HT1080 (cell line): ENCODE measurements at places on chromosomes 12 and 14. TPM values are rescaled to one million over a fixed set of nuclear protein-coding genes. Genes with fewer than 3 reads are reported as not detected.

DNA sequence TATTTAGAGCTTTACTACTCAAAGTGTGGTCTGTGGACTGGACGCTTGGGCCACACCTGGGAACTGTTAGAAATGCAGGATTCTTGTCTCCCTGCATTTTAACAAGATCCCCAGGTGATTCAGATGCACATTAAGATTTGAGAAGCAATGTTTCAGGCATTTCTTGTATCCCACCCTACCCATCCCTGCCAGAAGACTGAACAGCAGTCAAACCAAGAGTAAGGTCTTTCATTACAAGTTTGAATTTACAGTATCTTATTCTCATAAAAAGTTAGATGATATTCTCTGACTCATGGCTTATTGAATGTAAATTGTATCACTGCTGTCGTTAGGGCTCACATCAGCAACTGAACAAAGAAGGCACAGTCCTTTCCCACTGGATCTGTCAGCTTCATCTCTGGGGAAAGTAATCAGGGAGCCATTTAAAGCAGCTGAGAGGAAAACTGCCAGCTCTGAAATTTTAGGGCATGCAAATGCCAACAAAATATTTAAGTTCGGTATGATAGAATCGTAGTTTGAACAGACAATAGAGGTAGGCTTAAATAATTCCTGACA, 141.1 kb downstream of the AKAP6 start:
- no peak for DNase-seq

GRCh38 chr14:33068626-33069025, 129.9 kb downstream of the NPAS3 start:
- DNase-seq, result peak; percentile 50

- DNase-seq, result no peak
Measured at GRCh38 chr14:34220921-34221320, 241.1 kb downstream of the SPTSSA start.

DNA sequence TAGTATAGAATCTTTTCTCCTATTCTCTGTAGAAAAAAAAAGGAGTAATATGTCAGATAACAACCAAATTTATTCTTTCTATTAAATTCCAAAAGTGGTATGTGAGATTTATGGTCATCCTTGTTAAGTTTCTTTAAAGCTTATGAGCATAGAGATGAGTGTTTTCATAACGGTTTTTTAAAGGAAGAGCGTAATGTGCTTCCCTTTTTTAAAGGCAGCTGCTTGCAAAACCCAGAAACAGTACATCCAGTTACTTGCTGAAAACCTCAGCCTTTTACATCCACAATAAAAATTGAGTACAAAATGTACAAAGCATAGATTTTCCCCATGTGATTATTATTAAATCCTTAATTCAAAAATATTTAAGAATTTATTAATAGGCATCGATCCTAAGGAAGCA, 53.6 kb upstream of the CD163 start:
- no peak for DNase-seq

GRCh38 chr14:33364466-33364865, 425.8 kb downstream of the NPAS3 start:
- no peak for DNase-seq

DNA sequence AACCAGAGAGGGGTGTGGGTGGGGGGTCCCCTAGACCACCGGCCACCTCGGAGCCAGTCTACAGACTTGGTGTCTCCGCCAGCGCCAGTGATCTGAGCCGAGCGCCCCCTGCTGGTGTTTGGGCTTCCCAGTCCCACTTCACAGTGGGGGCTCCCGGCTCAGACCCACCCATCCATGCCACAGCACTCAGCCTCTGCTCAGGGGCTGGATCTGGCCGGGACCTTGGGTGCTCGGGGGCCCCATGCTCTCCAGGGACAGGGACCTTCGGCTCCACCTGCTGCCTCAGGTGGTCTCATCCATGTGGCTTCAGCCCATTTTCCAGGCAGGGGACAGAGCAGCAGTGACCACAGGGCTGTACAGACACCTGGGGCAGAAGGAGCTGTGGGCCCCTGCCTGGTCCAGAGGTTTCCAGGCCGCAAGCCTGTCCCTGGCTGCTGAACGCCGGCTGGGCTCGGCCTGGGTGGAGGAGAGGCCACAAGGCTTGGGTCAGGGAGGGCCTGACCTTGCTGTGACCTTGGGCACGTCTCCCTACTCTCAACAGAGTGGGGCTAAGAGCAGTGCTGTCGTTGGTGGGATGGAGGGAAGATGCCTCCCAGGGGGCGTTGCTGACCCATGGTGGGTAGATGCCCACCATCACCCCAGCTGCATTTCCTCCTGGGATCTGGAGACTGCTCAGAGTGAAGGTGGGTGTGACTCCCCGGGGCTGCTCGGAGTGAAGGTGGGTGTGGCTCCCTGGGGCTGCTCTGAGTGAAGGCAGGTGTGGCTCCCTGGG, 86.3 kb downstream of the KIF26A start:
- DNase-seq, result no peak

GRCh38 chr14:65560340-65561027, 148.0 kb downstream of the FUT8 start:
- no peak for DNase-seq

DNA sequence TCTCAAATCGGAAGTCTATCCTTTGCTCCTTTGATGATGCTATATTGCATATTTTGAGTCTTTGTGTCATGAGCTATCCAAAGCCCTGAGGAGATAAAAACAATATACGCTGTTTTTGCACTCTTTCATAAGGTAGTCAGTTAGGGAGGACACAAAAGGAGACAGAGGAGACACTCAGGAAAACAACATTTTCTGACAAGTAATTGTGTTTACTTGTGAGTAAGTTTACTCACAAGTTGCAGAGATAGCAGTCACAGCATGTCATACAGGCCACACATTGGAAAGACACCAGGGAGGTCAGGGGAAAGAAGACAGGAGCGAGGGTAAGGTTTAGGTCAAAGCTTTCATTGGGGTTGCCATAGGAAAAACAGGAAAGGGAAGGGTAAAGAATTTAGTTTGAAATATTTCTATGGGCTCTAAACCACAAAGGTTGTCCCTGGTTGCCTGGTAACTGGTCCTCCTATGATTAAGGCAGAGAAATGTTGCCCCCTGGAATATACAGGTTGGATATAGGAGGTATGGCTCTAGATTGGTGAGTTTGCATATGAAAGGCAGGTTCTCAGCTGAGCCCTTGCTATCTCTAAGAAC, 7.4 kb upstream of the GABARAPL1 start:
- peak; percentile 17 for DNase-seq

- DNase-seq, result no peak
Measured at GRCh38 chr12:113142886-113143332, 6.6 kb upstream of the CFAP73 start.

GRCh38 chr12:24760162-24760561, 188.7 kb downstream of the BCAT1 start:
- DNase-seq, result peak; percentile 66

DNA sequence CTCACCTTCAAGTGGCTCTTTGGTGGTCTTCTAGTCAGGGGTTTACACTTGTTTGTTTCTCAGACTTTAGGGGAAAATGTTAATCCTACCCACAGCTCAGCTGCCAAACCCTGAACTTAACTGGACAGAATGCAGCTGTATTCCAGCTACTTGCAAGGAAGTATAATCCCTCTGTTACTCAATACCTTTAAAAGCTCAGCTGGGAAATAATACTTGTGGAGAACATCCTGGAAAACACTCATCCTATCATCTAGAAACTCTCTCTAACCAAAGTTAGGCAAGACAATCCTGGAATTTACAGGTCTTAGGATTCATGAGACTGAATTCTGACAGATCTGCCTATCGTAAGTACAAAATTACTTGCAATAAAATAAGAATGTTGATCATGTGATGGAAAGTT, 404.1 kb downstream of the ADAMTS20 start:
- no peak for DNase-seq

DNA sequence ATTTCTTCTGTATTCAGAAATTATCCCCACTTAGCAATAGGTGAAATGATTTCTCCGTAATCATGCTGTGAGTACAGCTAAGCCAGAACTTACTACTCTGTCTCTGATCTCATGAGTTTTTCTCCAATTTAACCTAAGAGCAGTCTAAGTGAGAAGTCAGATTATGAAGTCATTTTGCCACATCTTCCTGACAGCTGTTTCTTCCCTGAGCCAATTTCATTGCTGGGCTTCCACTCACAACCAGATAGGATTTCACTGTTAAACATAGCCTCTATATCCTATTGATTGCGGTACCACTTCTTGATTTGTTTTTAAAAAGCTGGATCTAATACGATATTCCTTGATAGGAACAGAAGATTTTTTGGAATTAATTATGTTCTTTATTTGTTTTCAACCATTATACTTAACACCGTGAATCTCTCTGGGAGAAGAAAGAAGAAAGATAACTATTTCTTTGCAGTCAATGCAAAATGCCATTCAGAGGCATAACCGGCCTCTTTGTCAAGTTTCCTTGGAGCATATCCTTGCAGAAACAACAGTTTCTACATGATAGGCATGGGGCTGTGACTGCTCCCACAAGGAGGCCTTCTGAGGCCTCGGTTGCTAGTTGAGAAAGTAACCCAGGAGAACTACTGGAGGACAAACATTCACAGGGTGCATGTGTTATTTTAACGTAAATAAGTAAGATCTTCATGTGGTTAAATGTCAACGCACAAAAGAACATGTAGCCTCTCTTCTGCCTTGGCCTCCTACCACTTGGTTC, 212.2 kb downstream of the NPAS3 start:
- DNase-seq, result no peak

- DNase-seq, result no peak
Measured at GRCh38 chr14:44941591-44941990, 20.2 kb downstream of the KLHL28 start.

DNA sequence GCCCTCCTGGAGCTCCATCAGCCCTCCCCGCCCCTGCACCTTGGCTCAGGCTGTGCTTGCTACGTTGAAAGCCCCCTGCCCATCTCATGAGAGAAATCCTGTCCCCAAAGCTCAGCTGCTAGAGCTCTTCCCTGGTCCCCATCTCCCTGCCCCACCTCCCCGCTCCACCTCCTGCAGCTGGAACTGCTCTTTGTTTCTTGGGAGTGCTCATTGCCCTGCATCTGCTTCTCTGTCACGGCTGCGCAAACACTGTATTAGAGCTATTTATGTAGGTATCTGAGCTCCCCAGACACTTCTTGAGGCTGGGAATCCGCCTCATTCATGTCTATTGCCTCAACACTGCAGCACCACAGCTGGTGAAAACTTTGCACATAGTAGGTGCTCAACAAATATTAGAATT, 32.8 kb upstream of the PRIMA1 start:
- DNase-seq, result no peak

DNA sequence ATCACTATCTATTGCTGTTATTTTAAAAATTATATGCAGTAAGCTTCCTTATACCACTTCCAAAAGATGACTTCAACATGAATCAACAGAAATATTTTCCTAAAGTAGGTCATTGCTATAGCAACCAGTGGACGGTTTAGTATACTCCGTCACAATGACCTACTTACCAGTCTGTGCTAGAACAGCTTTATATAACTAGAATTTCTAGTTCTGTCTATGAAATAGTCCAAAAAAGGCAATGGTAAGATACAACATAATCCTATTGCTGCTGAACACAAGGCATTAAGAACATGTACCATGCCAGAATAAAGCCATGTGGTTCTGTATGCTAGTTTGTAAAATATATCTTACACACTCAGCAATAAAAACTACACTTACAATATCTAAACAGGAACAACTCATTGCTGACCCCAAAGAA, 40.7 kb upstream of the MTERF2 start:
- peak; percentile 82 for DNase-seq

Gene PIWIL1
- total RNA-seq, result not detected in 2 replicates

Gene B3GNT4
- 0.13 and 0.51 TPM in 2 replicates for total RNA-seq

Gene ABCC9
- total RNA-seq, result 0.35 and 0.47 TPM in 2 replicates

Gene GRIN2B
- total RNA-seq, result not detected in 2 replicates

Gene SMCO3
- not detected in 2 replicates for total RNA-seq

Gene VEZT
- total RNA-seq, result 51.8 and 60.4 TPM in 2 replicates
